ENCODE measurements at places on chromosomes 16 and 17. TPM values are rescaled to one million over a fixed set of nuclear protein-coding genes. Genes with fewer than 3 reads are reported as not detected.

NME3 gene
- total RNA-seq, result 65.7 TPM

CIBAR2 gene
- not detected for total RNA-seq

TSNAXIP1 gene
- 0.83 TPM for total RNA-seq

DRC3 gene
- total RNA-seq, result 2.2 TPM

ST6GALNAC2 gene
- total RNA-seq, result 0.51 TPM

ATP2C2 gene
- total RNA-seq, result 0.10 TPM

TBC1D3I gene
- total RNA-seq, result 0.27 TPM

PHAF1 gene
- 24.8 TPM for total RNA-seq

LRRC37A gene
- 0.51 TPM for total RNA-seq

SCNN1G gene
- 0.13 TPM for total RNA-seq

RDM1 gene
- 3.4 TPM for total RNA-seq
